ENCODE measurements at places on chromosomes 5 and 9.

DNA sequence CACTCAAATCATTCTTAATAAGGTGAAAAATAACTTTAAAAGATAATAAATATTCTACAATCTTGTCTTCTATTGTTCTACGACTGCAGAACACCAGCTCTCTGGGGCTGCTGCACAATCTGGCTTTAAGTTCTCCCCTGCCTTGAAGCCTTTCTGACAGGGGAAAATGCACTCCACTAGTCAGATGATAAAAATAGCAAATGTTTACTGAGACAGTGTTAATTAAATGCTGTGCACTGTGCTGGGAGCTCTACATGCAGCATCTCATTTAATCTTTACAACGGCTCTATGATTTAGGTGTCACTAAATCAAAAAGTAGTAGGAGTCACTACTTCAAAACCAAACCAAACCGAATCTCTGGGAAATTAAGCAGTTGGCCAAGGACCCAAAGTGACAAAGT is 132.7 kb downstream of the SLIT3 start:
- DNase-seq = no peak

GRCh38 chr5:103375350-103375749 is 116.8 kb downstream of the MACIR start:
- DNase-seq = peak; percentile 92

DNA sequence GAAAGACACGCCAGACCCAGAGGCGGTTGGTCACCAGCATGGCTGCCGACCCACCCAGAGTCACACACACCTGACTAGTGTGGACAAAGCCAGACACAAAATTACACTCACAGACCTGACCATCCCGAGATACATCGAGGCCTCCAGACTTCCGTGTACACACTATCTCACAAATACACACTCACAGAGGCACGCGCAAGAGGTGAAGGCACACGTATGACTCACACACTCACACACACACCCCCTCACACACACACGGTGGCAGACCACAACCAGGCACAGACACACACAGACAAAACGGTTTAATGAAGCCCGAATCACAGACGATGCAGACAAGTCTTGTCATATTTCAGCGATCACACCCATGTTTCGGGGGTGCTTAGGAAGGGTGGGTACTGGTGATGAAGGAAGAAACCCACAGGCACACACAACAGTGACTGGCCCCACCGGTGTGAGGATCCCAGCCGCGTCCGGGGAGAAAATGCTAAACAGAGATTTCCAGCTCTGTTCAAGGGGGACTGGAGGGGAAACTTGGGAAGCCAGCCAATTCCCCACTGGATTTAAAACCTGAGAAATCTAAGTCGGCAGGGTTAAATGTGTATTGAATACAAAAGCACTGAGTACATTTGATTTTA is 51.3 kb downstream of the CRB2 start:
- DNase-seq = no peak

- no peak for DNase-seq
Observed at GRCh38 chr5:173314166-173314952, 13.9 kb downstream of the STC2 start.

- DNase-seq = no peak
Observed at GRCh38 chr5:148915224-148915817, 88.9 kb downstream of the ADRB2 start.

- no peak for DNase-seq
Observed at GRCh38 chr9:91029650-91030361, 228.2 kb downstream of the SYK start.

DNA sequence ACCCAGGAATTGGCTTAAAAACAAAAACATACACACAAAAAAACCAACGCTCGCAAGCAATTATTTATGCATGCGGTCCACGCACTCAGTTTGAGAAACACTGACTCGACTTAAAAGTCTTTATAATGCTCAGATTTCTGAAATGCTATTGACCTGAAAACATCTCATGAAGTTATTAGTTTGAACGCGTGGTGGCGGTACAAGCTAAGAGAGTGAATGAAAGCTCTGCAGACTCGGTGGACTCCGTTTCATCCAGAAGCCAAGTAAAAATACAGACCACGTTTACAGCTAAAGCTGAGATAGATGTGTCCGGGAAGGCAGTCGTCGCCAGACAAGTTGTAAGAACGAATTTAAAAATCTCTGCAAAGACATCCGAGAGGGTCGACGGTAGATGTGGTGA is at the start of gene PCDHB6:
PCDHB6 (plus strand) TSS at position 246 of the 400 bp plus-strand sequence. CDS start 201 bp downstream, outside the sequence.
- DNase-seq = no peak

DNA sequence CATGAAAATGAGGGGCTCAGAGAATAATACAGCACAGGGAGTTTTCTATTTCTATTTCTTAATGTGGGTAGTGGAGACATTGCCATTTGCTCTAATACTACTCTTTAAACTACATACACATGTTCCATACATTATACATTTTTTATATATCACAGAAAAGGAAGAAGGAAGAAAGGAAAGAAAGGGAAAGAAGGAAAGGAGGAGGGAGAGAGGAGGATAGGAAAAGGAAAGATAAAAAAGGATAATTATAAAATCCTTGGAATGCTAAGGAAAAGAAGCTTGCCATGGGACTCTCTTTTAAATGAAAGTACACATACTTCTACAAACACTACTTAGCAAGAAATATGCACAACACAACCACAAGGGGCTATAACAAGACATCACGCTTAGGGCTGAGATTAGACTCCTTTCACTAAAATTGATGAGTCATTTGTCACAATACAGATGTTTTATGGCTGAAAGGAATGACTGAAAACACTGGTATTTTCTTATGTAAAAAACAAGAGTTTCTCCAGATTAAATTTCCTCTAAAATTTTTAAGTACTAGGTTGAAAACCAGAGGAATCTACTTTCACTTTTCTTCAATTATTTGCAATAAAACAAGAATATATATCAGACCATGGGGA is 219.8 kb downstream of the ARL15 start:
- peak; percentile 72 for DNase-seq

All from astrocyte of the cerebellum (primary cell).